ENCODE measurements at places on chromosomes 11 and 22.

DNA sequence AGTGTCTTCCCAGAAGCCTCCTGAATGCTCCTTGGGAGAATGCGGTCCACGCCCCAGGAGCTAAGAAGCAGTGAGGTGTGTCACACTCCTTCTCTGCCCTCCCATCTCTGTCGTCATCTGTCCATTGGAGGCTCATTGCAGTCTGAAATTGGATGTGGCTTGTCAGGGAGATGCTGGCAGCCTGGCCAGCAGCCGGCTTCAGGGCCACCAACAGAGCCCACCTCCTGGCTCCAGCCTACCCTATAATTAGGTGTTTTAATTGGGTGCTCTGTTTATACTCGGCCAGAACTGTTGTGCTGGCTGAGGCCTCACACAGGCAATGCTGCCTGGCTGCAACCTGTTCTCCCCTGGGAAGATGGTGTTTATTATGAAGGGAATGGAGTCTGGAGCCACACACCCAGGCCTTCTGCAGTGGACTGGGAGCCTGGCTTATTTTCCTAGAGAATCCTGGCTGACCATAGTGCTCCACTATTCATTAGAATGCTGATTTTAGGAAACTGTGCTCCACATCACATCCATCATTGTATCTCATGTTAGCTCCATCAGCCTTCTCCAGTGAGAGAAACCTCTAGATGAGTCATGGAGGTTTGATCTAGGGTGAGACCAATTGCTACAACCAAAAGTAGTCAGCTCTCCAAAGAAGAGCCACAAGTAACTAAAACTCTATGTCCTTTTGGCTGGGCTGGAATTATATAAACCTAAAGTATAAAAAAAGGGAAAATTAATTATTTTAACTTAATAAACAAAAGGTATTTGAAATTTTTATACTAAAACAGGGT, 86.8 kb upstream of the CRTAM start:
- no peak for DNase-seq

GRCh38 chr11:107689317-107690202, 22.3 kb downstream of the SLN start:
- peak; percentile 86 for DNase-seq

DNA sequence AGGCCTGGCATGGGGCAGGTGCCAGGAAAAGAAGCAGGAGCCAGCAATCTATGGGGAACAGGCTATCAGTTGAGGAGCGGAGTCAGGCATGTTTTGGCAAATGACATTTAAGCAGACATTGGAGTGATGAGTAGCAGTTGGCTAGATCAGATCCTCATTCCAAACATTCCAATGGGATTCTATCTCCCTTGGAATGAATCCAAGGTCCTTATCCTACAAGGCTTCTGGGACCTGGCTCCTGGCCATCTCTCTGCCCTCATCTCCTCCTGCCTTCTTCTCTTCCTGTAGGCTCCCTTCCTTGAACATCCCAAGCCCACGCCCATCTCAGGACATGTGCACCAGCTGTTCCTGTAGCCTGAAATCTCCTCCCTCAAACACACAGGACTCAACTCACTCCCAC, 1074.5 kb downstream of the TBC1D22A start:
- peak; percentile 36 for DNase-seq

GRCh38 chr11:41845066-41845465, 385.6 kb upstream of the LRRC4C start:
- no peak for DNase-seq

GRCh38 chr11:75733431-75734107, 15.9 kb downstream of the MOGAT2 start:
- DNase-seq = peak; percentile 57

DNA sequence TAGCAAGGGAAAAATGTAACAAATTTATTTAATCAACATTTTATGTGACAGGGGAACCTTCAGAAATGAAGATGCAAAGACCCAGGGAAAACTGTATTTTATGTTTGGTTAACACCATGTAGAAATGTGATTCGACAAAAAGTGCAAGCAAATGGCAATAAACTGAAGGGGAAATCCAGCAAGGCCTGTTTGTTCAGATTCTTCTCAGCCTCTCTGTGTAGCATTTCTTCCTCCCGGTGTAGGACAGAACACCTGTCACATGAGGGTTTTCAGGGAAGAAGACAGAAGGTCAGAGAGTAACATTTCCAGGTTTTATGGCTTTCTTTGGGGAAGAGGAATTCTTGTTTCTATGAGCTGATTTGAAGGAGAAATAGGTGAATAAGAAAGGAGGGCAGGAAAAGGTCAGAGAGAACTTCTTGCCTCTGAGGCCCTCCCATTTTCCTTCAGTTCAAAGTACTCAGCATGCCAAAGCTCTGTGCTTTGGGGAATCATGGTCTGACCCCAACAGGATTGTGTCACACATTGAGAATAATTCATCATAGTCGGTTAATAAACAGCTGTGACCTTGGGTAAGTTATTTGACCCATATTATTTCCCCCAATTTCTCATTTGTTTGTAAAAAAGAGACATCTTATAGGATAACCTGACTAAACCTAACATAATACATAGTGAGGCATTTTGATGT, 45.5 kb upstream of the ME3 start:
- DNase-seq = peak; percentile 37

GRCh38 chr11:57240757-57241156, 3.7 kb upstream of the APLNR start:
- no peak for DNase-seq

GRCh38 chr11:68998390-68998911, 14.6 kb downstream of the MRGPRF start:
- peak; percentile 70 for DNase-seq

GRCh38 chr11:83782329-83782728, 496.2 kb upstream of the CCDC90B start:
- no peak for DNase-seq

DNA sequence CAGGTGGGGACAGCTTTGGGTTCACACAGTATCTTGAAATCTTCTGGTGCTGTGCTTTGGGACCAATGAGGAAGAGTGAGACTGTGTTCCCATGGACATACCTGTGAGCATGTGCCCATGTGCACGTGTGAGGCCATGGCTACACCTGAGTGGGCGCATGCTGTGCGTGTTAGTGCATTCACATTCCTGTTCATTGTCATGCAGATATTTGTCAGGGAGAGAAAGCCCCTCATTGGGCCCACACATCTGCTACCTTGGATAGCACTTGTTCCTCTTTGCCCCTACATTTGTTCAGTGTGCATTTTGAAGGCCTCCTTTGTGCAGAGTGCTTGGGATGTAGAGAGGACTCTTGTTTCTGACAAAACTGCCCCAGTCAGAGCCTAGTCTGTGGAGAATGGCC, 154.3 kb upstream of the E2F8 start:
- no peak for DNase-seq

GRCh38 chr11:108511851-108512474, 13.8 kb upstream of the POGLUT3 start:
- peak; percentile 10 for DNase-seq

DNA sequence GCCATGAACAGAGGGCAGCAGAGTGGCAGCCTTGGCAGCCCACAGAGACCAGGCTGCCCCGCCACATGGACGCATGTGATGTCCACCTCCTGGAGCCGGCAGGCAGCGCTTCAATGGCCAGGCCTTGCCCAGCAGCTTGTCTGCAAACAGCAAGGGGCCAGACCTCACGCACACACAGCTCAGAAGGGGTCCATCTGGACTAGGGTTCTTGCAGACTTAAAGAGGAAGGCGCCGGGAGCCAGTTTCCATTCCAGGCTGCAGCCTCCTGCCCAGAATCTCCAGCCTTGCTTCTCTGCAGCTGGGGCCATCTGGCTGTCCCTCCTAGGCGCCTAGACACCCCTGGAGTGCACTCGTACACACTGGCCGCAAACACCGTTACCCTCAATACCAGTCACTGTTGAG, 91.9 kb upstream of the TMEM45B start:
- no peak for DNase-seq

- no peak for DNase-seq
These were observed 51.6 kb upstream of the ADSL start for GRCh38 chr22:40294696-40295095.

DNA sequence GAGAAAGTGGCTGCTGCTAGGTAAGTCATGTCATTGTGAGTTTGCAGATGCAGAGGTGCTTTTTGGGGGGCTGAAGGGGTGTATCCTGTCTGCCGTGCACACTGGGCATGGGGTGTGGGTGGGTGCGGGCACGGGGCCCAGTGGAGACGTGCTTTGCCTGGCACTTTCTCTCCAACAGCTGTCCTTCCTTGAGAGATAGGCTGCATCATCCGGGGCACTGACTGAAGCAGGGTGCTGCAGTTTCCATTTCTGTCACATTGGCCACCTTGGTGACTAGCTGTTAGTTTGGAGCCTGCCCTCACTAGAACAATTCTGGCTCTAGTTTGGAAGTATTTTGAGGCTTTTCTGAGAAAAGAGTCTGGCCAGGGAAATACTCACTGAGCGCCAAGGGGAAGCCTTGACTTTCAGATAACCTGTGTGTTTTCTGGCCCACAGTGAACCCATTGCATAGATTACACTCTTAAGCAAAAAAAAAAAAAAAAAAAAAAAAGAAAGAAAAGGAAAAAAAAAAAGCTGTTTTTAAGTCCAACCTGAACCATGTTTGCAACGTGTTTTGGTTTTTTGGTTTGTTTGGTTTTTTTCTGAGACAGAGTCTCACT, 219.2 kb downstream of the NAV2 start:
- no peak for DNase-seq

- DNase-seq = peak; percentile 89
These were observed 25.6 kb downstream of the YWHAH start for GRCh38 chr22:31969789-31970489.

DNA sequence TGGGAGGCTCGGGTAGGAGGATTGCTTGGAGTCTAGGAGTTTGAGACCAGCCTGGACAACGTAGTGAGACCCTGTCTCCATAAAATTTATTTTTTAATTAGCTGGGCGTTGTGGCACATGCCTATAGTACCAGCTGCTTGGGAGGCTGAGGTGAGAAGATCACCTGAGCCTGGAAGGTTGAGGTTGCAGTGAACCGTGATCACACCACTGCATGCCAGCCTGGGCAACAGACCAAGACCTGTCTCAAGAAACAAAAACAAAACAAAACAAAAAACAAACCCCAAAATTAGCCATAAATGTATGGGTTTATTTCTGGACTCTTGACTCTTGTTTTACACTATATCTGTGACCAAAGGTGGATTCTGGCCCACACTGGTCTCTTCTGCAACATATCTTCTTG, 41.6 kb downstream of the EIF3F start:
- DNase-seq = no peak

DNA sequence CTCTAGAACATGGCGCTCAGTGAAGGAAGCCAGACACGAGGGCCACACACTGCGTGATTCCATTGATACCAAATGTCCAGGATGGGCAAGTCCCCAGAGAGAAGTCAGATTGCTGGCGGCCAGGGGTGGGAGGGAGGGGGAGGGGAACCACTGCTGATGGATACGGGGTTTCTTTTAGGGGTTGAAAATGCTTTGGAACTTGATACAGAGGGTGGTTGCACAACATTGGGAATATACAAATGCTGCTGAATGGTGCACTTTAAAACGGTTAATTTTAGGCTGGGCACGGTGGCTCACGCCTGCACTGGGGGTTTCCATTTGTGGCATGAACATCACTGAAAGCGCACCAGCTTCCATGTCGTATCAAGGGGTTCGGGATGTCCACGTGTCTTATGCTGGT, 5.1 kb downstream of the TSPO start:
- DNase-seq = no peak

GRCh38 chr22:18095101-18095805, 15.4 kb upstream of the TUBA8 start:
- DNase-seq = no peak

DNA sequence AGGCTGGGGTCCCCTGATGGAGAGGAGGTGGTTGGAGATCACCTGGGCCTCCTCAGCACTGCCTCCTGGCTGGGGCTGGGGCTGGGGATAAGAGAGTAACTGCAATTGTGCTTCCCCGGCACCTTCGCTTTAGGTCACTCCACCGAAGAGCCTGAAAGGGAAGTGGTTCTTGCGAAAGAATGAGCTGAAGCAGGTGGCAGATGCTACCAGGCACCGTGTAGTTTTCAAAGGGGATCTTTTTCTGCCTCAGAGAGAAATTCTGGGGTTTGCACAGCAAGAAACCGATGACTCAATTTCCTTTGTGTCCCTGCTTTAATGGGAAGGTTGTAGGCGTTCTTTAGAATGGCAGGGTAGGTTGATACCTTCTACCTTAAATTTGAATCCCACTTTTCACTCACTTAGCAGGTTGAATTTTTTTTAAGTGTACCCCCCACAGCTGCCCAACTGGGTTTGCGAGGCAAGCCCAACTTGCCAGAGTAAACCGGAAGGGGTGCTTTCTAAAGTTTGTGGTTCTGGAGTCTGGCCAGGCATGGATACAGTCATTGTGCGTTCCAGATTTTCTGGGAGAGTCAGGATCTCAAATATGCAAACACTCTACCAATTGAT, 5.3 kb downstream of the CD44 start:
- DNase-seq = no peak

DNA sequence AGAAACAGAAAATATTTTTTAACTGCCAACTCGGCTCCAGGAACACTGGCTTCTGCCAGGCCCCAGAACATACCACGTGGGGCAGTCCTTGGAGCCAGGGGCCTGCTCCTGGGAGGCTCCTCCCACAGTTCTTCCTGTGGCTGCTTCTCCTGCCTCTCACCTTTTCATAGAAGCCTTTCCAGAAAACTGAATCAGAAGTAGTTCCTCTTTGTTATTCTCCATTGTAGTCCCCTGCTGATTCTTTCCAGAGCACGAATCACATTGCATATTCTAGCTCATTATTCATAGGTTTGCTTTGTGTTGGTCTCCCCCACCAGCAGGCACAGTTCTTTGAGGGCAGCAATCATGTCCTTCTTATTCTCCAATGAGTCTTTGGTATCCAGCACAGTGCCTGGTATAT, 106.0 kb downstream of the EFCAB6 start:
- no peak for DNase-seq

DNA sequence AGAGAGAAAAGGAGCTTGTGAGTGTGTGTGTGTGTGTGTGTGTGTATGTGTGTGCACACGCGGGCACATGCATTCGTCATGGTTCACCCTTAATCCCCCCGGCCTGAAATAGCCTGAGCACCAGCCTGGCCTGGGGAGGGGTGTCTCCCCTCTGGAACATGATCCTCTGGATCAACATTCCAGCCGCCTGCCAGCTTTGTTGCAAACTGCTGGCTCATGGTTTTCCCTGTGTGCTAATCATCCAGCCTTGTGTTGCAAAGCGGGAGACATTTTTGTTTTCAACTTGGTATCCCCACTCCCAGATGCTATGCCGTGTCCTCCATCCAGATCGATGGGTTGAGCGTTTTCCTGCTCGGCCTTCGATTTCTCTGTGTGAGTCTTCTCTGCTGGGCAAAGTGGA, 94.3 kb downstream of the FEZ1 start:
- DNase-seq = peak; percentile 73

DNA sequence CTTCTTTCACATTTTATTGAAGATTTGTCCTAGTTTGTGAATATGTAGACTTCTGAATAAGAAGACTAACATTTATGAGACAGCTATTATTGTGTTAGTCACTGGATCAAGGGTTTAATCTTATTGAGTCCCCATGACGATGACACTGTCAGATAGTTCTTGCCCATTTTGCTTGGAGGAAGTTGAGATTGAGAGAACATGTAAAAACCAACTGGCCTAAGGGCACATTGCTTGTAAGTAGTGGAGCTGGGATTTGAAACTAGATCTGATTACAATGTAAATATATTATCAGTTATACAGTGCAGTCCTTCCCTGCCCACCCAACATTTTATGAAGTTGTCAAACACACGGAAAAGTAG, 134.7 kb downstream of the HIPK3 start:
- no peak for DNase-seq

- DNase-seq = no peak
These were observed 48.7 kb upstream of the LRRC32 start for GRCh38 chr11:76719281-76719680.

All from hepatocyte (in vitro differentiated cells).